HL-60 (cell line): ENCODE measurements at places on chromosomes 2 and 18.
A peak's percentile ranks its signal among the peaks of the same experiment; 100 is the strongest.

- no peak for DNase-seq
Measured at GRCh38 chr18:11526675-11527074, 82.7 kb upstream of the SLC35G4 start.

DNA sequence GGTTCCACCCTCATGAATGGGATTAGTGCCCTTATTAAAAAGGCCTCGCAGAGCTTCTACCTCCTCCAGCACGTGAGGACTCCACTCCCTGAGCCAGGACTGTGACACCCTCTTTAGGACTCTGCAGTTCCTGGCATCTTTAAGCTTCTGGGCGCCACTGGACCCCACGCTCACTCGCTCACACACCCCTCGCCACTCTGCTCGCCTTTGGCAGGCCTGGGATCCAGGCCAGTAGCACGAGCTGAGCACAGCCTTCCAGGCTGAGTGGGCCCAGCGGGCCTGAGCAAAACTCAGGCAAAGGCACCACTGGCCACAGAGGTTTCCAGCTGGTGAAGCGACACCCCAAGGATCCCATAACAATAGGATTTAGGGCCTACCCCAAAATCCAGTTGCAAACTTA is 107.9 kb upstream of the GPC1 start:
- no peak for DNase-seq

- no peak for DNase-seq
Measured at GRCh38 chr18:63468575-63468974, 8.2 kb upstream of the SERPINB5 start.

GRCh38 chr2:181828122-181828705 is 63.3 kb upstream of the ITPRID2 start:
- DNase-seq: no peak

DNA sequence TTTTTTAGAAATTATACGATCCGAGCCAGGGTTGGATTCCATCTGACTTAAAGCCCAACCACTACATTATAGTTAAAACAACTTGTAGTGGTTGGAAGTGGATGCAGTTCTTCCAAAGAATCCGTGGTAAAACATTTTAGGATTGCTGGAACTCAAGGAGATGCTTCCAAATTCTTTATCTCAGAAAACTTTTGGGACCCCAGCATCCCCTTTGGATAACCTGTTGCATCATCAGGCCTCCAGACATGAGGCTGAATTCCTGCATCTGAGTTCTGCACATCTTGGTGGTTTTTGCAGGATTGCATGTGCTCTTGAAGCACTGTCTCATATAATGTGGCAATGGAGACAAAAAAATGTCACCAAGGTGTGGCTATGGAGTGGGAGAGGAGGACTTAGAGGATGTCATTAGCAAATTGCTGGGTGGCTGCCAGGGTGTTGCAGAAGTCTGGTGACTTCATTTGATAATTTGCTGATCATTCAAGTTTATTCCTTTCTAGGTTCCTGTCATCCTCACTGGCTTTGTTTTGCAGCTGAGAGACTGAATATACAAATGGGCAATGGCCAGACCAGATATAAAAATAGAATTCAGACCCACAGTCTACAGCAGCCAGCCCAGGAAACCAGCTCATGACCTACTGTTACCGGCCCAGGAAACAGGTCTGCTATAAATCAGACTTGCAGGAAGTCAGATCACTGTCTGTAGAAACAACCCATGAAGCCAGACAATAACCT is 207.7 kb downstream of the BCL2 start:
- peak; percentile 88 for DNase-seq

- DNase-seq: no peak
Measured at GRCh38 chr2:70981866-70982810, 3.7 kb downstream of the ANKRD53 start.

GRCh38 chr2:153870308-153870707 is 1.4 kb upstream of the GALNT13 start:
- no peak for DNase-seq

DNA sequence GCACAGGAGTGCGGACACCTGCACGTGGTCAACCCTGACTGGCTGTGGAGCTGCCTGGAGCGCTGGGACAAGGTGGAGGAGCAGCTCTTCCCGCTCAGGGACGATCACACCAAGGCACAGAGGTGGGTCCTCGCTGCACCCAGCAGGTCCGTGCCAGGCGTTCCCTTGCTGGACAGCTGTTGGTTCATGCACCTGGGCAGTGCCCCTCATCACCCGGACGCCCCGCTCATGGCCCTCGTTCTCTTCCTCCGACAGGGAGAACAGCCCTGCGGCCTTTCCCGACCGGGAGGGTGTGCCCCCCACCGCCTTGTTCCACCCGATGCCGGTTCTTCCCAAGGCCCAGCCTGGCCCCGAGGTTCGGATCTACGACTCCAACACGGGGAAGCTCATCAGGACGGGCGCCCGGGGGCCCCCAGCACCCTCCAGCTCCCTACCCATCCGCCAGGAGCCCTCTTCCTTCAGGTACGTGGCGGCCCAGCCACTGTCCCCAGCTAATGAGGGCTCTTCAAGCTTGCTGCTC is 38.0 kb downstream of the CTDP1 start:
- no peak for DNase-seq

DNA sequence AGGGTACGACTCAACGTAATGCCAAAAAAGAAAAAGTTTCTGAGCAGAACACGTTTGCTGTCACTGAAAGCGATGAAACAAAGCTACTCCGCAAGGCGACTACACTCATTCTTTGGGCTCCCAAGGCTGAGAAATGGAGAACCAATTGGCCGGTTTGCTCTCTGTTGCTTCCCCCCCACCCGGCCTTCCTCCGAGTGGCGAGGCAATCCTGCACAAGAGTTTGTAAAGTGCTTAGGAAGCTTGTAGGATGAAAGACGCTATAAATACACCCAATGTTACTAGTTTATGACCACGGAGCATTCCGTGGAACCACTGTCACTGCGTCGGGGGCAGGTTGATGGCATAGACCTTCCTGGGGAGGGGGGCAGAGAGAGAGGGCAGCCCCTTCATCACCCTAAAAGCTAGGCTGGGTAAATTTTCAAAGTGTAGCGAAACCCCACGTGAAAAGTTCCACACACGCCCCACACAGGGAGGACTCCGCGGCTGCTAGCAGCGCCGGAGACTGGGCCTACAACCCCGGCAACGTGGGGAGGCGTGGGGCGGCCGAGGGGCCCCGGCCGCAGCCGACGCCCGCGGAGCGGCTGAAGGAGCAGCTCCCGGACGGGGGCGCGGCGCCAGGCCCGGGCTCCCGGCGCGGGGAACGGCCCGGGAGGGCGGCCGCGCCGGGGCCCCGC is 915 bp downstream of the CUL3 start:
- no peak for DNase-seq
